ENCODE measurements at places on chromosomes 16 and 17.
A peak's percentile ranks its signal among the peaks of the same experiment; 100 is the strongest.

DNA sequence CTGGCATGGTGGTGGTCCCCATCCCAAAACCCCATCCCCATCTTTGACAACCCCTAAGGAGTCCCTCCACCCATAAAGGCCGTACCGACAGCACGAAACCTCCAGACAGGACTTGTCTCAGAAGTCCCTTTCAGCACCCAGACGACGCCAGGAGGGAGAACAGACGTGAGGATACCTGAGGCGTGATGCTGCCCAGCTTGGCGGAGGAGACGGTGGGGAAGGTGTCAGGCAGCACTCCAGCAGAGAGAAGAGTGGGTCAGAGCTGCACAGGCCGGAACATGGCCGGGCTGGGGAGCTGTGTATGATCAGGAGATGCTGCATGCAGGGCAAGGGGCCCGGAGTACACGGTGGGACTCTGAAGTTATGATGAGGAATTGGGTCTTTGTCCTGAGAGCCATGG is 244.2 kb downstream of the GSG1L start:
- DNase-seq, result no peak

GRCh38 chr17:64779376-64780095 is 117.4 kb upstream of the SMURF2 start:
- DNase-seq, result no peak

DNA sequence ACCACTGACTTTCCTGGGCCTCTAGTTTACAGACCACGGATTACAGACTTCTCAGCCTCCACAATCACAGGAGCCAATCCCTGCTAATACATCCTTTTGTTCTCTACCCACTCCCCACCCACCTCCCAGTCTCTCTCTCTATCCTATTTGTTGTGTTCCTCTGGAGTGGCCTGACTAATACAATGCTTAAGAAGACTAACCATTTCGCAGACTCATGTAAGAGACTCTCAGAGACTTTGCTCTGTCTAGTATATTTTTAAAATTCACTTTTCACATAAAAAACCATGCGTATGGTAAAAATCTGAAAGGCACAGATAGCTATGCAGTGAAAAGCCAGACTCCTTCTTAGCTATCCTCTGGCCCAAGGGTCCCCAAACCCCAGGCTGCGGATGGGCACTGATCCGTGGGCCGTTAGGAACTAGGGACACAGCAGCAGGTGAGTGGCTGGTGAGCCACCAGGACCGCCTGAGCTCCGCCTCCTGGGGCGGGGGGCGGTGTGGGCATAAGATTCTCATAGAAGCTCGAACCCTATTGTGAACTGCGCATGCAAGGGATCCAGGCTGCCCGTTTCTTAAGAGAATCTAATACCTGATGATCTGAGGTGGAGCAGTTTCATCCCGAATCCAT is 7.6 kb downstream of the PIK3R6 start:
- DNase-seq, result no peak

- peak; percentile 63 for DNase-seq
Observed at GRCh38 chr17:7862692-7863437, 5.1 kb downstream of the CYB5D1 start.

- DNase-seq, result no peak
Observed at GRCh38 chr16:50228364-50228868, 37.9 kb upstream of the ADCY7 start.

- DNase-seq, result no peak
Observed at GRCh38 chr17:57309479-57309878, 53.2 kb downstream of the MSI2 start.

GRCh38 chr17:55158439-55158838 is 106.3 kb upstream of the HLF start:
- no peak for DNase-seq

- DNase-seq, result no peak
Observed at GRCh38 chr16:66443269-66443652, 16.2 kb downstream of the BEAN1 start.

DNA sequence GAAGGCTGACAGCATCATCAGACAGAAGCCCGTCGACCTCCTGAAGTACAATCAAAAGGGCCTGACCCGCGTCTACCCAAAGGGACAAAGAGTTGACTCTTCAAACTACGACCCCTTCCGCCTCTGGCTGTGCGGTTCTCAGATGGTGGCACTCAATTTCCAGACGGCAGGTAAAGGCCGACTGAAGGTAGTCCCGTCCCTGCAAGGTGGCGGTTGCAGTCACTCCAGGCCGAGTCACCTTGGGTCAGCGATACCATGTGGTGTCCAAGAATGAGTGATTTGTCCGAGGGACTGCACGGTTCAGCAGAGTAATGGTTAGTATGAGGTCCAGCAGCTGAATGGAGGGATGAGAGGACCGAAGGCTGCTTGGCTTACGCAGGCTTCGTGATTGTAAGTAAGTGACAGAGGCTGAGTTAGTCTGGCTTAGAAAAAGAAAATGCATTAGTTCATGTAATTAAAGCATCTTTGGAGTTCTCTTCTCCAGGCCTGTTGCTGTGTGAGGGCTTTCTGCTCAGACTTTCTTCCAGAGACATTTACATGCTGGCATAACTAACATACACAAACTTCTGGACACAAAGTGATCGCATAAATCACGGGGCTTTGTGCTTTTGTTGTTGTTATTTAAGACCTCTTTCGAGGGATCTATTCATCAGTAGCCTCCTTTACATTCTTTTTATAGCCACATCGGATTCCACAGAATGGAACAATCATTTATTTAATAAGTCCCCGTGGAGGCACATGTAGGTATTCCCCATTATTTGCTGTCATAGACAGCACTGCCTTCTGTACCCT is 74.9 kb downstream of the SDR42E1 start:
- no peak for DNase-seq
